ENCODE measurements at places on chromosomes 1 and 21.

GRCh38 chr21:46562964-46563607 is 41.8 kb downstream of the S100B start:
- DNase-seq, result no peak

DNA sequence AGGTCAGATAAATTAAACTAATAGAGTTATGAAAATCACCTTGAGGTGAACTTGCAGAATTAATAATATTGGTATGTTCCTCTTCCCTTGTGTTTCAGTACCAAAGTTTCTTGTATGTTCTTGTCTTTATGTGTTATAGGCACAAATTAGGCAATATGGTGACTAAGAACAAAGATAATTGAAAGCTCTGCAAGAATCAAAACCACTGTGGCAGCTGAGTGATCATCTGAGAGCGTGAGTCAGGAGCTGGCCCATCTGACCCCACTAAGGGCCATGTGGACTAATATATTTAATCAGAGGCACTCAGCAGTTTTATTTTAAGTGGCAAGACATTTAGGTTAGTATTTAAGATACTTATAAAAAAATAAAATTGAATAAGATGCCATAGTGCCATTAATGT is 12.8 kb upstream of the CASQ2 start:
- peak; percentile 86 for DNase-seq

DNA sequence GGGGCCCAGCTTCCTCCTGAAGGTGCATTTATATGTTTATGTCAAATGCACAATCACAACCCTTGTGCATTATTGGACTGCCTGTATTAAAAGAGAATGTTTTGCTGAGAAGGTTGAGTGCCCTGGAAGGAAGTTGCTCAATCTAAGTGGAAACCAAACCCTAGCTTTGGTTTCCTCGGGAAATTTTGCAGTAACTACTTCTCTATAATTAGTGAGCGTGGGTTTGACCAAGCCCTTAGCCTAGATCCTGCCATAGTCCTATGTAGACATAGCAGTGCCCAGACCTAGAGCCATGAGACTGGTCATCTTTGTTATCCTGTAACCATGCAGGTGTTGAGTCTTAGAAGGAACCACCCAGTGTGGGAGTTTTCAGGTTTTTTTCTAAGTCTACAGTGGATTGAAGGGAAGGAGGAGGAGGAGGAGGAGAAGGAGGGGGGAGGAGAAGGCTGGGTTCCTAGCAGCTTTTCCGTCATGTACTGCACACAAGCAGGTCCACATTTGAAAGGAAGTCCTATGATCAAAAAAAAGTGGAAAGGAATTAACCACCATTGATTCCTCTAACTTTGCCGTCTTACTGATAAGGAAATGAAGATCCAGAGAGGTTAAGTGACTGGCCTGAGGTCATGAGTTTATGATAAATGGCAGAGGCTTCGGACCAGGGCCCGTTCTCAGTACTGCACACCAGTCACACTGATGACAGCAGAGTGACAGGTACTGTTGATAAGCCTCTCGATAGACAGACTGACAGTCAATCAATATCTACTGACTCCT is 72.2 kb upstream of the LYST start:
- no peak for DNase-seq

DNA sequence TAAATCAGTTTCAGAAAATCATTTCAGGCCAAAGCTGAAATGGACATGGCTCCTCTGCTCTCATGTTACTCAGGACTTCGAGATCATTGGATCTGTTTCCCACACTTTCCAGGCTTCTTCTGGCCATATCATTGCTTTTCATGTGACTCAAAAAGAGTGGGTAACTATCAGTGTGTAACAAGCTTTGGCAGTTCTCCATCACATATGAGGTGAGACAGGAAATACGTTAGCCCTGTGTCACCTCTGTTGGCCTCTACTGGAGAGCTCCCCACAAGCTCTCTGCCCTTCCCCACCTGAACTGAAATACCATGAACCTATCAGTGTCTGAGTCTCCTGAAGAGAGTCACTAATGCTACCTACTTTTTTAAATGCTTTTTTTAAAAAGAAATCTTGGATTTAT is 128.2 kb downstream of the LBR start:
- DNase-seq, result peak; percentile 29

DNA sequence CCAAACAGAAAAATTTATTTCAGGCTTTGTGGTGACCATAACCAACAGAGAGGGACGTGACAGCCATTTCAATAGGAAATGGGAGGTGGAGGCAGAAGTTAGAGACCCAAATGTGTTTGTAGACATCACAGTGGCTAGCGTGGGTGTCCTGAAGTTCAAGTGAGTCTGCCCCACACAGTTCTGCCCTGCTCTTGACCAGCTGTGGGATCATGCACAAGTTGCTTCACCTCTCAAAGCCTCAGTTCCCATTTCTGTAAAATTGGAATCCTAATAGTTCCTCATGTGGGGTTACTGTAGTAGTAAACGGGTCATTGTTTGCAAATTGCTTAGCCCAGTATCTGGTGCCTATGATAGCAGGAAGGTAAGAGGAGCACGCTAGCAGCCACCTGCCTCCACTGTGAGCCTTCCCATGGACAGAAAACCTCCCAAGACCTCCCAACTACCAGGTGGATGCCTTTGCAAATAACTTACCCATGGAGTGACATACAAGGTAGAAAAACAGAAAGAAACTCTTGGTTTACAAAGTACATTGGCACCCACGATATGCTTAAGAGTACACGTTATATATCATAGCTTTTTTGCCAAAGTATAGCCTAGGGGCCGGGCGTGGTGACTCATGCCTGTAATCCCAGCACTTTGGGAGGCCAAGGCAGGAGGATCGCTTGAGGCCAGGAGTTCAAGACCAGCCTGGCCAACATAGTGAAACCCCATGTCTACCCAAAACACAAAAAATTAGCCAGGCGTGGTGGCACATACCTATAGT is 29.1 kb downstream of the FHAD1 start:
- no peak for DNase-seq

DNA sequence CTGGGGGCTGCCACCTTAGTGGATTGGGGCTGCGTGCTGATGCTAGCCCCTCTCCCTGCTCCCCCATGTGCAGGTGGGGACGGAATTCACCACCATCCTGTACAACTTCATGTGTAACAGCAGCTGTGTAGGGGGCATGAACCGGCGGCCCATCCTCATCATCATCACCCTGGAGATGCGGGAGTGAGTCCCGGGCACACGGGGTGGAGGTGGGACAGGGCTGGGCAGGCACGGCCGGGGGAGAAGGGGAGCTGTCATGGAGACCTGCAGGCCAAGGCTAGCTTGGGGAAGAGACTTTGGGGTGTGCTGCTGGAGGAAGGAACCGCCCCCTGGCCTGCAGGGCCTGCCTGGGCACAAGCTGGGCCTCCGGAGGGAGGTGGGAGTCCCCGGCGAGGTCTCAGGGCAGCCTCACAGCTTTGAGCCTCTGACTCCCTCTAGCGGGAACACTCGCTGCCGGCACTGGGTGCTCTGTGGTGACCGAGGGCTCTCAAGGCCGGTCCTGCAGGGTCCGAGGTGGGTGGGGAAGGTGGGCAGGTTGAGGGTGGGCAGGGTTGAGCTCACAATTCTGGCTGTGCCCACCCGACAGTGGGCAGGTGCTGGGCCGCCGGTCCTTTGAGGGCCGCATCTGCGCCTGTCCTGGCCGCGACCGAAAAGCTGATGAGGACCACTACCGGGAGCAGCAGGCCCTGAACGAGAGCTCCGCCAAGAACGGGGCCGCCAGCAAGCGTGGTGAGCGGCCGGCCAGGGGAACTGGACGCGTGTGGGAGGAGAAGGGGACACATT is 25.0 kb upstream of the CCDC27 start:
- DNase-seq, result peak; percentile 54

DNA sequence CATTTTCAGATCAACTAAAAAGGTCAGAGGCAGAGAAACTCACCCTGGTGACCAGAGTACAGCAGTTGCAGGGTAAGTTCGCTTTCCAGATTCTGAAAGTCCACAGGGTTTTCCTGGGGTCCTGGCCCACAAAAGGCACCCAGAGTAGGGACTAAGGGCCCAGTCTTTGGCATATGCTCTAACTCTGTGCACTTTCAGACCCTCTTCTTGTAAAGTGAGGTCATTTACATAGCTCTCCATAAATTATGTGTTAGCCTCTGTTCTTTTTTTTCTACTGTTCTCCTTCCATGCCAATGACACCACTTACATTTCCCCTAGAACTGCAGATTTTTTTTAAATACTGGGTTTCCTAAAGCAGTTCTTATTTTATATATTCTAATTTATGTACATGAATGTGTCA is 6.3 kb downstream of the C1orf74 start:
- DNase-seq, result no peak

DNA sequence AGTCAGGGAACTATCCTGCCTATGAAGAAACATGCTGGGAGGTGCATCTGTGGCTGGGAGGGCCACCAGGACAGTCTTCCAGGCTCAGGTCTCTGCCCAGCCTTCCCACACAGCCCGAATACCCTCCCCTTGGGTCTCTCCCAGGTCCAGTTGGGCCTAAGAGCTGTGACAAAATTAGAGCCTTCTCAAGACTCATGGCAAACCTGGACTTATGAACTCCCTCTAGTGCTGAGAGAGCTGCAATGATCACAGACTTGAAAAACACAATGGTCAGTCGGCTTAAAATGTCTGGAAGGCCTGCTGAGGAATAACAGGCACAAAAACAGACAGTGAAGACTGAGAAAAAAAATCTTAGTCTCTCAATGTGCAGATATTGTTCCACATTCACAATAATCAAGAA is 325.1 kb downstream of the BRINP2 start:
- DNase-seq, result peak; percentile 3

DNA sequence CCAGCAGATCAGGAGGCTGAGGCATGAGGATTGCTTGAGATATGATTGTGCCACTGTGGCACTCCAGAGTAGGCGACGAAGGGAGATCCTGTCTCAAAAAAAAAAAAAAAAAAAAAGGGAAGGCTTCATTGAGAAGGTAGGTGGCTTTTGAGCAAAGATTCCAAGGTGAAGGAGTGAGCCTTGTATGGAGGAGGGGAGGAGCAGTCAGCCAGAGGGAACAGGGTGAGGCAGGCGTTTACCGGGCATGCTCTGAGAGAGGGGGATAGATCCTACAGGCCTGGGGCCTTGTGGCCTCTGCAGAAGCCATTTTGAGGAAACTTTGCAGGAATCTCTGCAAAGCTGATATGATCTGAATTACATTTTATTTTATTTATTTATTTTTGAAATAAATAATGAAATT is 5.1 kb upstream of the HDAC1 start:
- no peak for DNase-seq

DNA sequence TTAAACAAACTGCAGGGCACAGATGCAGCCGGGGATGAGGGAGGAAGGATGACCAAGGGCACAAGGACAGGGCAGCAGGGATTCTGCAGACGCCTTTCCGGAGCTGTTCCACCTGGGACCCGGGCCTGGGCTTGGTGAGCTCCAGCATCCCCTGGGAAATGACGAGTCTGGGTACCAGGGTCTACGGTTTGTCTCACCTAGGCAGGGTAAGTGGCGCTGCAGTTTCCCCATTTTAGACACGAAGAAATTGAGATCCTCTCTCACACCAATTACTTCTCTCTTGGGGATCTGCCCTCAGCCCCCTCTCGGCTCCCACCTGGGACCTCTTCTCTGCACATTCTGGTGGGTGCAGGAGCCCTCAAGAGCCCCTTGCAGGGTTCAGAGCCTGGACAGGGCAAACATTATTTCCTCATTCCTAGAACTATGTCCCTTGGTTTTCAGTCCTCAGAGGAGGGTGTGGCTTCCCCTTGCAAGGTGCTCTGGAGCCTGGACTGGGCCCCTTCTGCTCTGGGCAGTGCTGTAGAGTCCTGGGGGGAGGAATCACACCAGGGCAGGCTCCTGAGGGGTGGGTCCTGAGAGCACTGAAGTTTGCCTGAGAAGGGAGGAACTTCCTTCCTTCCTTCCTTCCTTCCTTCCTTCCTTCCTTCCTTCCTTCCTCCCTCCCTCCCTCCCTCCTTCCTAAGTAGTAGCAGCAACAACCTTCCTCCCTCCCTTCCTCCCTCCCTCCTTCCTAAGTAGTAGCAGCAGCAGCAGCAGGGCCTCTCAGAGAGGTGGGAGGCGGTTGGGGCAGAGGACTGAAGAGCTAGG is 16.0 kb downstream of the RAP1GAP start:
- no peak for DNase-seq

DNA sequence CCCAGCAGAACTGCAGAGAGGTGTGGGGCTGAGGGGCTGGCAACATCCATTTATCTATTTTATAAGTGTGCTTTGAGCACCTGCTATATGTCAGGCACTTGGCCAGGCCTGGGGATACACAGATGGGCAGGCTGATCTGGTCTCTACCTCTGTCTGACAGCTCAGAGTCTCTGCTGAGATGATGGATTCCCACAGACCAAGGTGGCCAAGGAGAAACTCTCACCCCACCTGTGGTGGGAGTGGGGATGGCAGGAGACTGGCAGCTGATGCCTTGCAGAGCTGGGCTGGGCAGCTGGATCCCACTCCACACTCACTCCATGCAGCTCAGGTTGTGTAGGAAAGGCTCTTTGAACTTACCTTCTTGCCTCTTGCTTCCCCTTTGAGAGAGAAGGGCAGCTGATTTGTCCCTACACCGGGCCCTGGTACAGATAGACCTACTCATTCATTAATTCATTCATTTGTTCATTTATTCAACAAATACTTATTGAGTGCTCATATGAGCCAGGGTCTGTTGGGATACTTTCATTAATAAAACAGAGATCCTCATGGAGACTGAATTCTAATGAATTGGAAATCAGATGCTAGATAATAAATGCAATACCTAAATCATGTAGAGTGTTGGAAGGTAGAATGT is 9.0 kb downstream of the ADORA1 start:
- no peak for DNase-seq

DNA sequence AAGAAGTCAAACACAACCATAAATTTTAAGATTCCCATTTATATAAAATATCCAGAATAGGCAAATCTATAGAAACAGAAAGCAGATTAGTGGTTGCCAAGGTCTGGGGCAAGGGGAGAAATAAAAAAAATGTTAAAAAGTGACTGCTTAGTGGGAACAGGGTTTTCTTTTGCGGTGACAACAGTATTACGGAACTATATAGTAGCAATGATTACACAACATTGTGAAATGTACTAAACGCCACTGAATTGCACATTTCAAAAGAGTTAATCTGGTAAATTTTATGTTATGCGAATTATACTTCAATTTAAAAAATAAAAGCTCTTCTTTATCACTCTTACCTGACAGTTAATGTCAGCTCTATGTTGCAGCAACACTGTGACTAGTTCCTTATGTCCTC is 105.2 kb downstream of the ACBD6 start:
- DNase-seq, result no peak

DNA sequence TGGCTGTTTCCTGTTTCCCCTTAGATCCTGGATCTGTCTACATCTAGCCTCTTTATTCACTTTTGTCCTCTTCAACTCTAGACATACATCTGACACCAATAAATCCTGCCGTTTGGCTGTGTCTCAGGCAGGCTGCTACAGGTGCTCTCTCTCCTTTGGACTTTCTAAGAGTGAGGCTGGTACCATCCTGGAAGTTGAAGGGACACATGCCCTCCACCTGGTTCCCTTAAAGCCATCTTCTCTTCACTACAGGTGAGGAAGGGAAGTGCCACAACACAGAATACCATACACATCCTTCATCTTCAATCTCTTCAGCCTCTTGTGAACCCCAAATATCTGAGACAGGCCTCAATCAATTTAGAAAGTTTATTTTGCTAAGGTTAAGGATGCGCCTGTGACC is 137.9 kb downstream of the BACH1 start:
- no peak for DNase-seq

GRCh38 chr1:1599935-1600860 is at the start of gene FNDC10:
Gene FNDC10 (minus strand): TSS chr1:1600135. CDS start chr1:1600015, 120 bp downstream.
- peak; percentile 49 for DNase-seq

- no peak for DNase-seq
Measured at GRCh38 chr1:180270530-180271271, 40.6 kb downstream of the LHX4 start.
